GF-D8 (cell line): ENCODE measurements at places on chromosomes 2 and 18.

DNA sequence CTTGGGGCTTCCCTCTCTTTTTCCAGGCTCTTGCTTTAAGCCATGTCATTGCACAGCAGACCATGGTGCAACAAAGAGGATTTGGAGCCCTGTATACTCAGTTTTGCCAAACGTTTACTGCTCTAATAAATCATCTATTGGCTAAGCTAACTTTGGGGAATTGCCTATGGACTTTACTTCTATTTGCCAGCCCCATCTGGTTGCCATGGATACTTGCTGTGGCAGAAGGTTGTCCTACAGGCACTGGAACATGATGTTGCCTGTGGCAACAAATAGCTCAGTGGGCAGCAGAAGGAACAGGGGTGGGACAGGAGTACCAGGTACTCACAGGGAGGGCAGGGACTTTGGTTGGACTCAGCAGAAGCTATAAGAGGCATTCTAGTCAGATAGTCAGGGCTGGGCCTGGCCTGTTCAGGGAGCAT, 129.7 kb downstream of the CCDC85A start:
- no peak for DNase-seq

DNA sequence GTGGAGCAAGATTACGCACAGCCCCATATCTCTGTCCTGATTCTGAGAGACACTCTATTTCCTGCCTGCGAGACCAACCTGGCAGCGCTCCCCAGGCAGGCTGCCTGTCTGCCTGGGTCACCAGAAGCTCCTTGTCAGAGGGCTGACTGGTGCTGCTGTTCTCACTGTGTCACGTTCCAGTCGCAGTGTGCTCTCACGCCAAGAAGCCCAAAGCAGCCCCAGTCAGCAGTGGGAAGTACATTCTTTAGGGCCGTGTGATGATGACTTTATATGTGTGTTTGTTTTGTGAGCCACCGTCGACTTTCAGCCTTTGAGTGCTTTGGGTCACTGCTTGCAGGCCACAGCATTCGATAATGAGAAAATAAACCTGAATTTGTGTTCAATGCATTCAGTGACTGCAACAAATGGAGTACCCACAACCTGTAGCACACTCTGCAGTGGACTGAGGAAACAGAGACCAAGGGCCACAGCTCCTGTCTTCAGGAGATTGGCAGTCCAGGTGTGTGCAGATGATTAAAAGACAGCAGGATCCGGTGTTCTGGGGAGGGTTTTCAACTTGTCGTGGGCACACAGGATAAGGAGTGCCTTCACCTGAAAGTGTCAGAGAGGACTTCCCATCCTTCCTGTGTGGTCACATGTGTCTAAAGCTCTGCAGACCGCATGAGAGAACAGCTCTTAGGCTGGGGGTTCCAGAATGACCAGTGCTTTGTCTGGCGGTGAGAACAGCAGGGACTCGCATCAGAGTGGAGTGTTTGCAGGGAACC, 4.8 kb downstream of the TNFRSF11A start:
- DNase-seq = no peak

- no peak for DNase-seq
Measured at GRCh38 chr18:79587779-79588635, 91.6 kb upstream of the CTDP1 start.

- no peak for DNase-seq
Measured at GRCh38 chr18:58723810-58724602, 52.7 kb downstream of the MALT1 start.

- no peak for DNase-seq
Measured at GRCh38 chr18:21934766-21935015, 194.1 kb downstream of the MIB1 start.

DNA sequence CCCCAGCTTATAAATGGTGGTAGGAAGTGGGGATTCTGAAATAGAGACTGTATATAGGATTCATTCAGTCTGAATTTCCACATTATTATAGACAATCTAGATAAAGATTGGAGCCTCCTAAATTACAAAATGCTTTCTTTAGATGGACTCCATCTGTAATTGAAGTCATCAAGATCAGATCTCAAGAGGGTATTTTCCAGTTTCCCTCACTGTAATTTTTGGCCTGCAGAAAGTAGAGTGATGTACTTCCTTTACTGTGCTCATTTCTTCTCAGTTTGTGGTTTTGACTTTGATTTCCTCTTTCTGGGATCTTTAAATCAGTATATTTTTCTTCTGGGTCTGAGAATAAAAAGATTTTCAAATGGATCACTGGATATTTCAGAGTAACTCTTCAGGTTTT, 7.2 kb downstream of the BABAM2 start:
- no peak for DNase-seq

DNA sequence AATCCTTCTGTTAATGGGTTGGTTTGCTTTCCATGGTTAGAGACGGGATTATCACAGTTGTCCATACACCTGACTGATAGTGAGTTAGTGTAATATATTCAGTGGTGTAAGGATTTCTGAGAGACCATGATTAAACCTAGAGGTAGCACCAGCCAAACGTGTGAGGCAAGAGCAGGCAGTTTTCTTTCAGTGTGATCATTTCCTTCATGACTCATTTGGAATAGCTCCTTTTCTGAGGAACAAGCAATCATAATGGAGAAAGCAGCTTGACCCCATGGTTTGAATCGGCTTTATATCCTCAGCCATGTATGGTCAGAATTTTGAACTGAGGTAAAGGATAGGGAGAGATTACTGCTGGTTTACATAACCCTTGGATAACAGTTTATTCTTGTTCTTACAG, 2.9 kb downstream of the MXD1 start:
- peak; percentile 25 for DNase-seq

GRCh38 chr2:208985644-208986043, 438.2 kb upstream of the MAP2 start:
- no peak for DNase-seq

DNA sequence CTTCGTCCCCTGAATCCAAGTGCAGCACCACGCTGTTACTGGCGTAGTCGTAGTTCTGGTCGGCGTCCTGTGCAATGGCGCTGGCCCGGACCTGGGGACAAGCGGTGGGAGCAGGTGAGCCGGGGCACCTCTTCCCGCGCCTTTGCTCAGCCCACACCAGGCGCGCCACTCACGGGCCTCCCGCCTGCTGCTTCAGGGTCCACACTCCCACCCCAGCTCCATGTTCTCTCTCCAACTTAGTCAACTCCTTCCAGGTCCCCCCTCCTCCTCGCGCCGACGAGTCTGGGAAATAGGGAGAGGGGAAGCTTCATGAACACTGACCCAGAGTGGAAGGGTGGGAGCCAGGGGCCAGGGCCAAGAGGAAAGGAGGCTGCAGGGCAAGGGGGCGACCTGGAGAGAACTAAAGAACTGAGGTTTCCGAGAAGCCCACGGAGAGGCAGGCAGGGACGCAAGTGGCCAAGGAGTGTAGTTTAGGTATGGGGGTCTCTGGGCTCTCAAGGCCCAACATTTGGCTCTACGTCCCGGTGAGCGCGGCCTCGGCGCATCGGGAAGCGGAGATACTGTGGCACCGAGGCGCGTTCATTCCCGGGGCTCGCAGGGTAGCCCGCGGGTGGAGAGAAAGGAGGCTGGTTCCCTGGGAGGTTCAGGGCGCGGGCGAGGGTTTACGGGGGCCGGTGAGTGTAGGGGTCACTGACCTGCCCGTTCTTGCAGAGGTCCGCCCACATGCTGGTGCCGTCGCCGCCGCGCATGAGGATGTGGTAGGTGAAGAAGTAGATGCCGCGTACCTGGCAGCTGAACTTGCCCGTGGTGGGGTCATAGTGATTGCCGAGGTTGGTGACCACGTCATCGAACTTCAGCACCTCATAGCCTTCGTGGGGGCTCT, 1.4 kb downstream of the C1QL2 start:
- DNase-seq = no peak

DNA sequence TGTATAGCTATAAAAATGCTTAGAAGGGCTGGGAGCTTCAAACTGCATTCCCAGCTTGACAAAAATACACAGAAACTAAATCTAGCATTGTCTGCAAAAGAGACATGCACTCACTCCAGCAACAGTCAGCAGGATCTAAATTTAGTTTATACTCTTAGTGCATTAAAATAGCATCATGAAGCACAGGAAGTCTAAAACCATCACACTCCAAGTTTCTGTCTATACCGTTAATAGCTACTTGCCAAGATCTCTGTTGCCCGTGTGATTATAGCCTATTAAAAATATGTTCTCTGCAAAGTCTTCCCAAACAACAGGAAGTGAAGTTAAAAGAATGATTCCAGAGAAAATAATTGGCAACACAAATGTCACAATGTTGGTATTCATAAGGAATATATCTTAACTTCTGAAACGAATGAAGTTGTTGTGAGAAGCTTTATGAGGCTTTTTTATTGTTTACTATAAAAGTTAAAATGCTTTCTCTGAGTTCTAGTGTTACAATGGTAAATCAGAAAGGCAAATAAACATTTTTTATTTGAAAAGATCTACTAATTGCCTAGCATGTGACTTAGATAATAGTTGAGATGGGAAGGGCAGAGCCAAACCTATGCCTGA, 184.2 kb downstream of the ZNF385B start:
- no peak for DNase-seq

DNA sequence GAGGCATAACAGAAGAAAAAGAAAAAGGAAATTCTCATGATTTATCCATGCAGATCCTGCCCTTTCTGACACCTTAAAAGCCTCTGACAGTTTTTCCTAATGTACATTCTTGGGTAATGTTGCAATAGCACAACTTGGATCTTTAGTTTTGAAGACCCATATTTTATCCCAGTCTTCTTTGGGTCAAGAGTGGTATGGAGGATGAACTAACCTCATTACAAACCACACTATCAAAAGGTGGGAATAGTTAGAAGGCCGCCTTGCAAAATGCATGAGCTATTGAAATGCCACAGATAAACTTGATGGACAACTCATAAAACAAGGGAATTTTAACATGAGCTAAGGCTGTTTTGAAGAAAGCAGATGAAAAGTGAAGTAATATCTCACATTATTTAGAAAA, 1479.8 kb upstream of the ACVR2A start:
- DNase-seq = no peak

- no peak for DNase-seq
Measured at GRCh38 chr2:12074126-12074844, 327.9 kb downstream of the LPIN1 start.

- DNase-seq = no peak
Measured at GRCh38 chr2:198040835-198041234, 236.4 kb downstream of the PLCL1 start.

GRCh38 chr2:86239326-86239725, 40.1 kb downstream of the MRPL35 start:
- no peak for DNase-seq

- peak; percentile 8 for DNase-seq
Measured at GRCh38 chr2:198913394-198914152, 544.2 kb downstream of the SATB2 start.

DNA sequence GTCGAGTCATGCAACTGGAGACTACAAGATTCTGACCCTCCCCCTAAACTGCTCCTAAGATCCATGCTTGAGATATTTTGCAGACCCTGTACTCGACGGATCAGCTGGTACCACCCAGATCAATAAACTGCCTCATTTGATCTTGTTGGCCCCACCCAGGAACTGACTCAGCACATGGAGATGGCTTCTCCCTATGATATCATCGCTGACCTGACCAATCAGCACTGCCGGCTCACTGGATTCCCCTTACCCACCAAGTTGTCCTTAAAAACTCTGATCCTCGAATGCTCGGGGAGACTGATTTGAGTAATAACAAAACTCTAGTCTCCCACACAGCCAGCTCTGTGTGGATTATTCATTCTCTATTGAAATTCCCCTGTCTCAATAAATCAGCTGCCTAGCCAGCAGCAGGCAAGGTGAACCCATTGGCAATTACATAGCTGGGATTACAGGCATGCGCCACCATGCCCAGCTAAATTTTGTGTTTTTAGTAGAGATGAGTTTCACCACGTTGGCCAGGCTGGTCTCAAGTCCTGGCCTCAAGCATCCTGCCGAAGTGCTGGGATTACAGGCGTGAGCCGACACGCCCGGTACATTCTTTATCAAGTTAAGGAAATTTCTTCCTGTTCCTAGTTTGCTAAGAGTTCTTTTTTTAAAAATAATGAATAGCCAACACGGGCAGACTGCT, 43.6 kb downstream of the VPS54 start:
- no peak for DNase-seq

- no peak for DNase-seq
Measured at GRCh38 chr2:89837962-89838625, 1146.6 kb downstream of the RPIA start.

DNA sequence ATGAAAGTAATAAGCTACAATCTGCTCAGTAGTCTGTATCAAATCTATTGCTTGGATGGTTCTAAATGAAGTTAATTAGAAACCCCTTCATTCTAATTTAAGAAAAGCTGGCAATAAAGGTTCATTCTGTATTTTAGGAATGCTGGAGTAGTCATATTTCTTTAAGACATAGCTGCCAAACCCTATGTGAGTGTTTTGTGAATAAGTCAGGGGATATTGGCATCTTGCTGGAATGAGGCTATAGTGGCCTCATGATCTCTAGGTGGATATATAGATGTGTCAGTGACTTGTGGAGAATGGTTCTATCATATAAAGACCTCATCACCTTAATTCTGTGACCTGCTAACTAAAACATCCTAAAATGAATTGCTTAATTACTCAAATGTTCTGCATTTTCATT, 196.3 kb downstream of the PDE1A start:
- no peak for DNase-seq

- no peak for DNase-seq
Measured at GRCh38 chr2:146385031-146385430, 1459.8 kb upstream of the ACVR2A start.

DNA sequence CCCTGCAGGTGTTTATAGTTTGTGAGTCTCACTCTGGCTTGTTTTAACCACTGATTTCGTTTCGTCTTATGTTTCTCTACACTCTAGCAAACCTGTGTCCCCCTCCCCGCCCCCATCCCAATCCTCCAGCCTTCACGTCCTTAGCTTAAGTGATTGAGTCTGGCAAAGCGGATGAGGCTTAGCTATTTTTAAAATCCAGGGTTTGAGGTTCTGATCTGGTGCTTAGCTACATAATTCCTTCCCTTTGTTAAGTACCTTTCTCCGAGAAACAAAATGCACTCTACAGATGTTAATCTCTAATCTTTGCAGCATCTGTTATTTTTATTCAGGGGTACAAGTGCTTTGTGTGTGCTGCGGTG, 7.8 kb downstream of the AGAP1 start:
- DNase-seq = no peak

DNA sequence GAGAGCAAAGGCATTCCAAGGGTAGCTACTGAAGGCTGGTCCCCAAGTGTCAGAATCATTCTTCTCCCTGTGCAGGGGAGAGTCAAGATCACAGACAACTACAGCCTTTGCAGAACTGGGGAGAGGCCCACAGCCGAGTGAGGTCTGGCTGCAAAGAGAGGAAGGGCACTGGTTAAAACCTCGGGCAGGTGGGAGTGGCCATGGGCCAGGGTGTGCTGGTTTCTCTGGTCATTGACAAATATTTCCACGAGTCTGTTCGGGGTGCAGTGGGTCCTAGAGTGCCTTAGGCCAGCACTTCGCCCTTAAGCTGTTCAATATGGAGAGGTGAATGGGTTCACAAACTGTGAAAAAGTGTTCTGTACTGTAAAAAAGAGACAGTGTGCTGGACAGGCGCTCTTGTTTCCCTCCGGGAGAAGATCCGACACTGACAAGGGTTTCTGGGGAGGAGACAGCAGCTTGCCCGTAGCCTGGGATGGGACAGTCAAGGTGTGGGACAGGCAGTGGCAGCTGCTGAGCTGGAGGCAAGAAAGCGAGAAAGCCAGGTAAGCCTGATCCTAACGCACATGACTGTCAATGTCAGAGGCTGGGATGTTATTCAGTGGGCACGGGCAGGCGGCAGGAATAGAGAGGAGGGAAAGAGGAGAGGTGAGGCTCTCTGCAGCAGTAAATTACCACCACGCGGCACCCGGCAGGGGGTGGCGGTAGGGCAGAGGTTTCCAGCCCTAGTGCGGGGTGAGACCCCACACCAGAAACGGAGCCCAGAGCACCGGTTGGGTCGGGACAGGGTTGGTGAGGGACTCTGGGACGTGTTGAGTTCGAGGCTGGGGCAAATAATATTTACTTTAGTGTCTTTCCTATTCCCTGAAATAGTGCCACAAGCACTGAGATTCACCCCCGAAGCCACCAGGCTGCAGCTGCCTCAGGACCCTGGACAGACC, 2.0 kb downstream of the NPPC start:
- DNase-seq = no peak
